Ammon's horn (tissue), 1 donor: ENCODE measurements at places on chromosomes 2 and 18.

DNA sequence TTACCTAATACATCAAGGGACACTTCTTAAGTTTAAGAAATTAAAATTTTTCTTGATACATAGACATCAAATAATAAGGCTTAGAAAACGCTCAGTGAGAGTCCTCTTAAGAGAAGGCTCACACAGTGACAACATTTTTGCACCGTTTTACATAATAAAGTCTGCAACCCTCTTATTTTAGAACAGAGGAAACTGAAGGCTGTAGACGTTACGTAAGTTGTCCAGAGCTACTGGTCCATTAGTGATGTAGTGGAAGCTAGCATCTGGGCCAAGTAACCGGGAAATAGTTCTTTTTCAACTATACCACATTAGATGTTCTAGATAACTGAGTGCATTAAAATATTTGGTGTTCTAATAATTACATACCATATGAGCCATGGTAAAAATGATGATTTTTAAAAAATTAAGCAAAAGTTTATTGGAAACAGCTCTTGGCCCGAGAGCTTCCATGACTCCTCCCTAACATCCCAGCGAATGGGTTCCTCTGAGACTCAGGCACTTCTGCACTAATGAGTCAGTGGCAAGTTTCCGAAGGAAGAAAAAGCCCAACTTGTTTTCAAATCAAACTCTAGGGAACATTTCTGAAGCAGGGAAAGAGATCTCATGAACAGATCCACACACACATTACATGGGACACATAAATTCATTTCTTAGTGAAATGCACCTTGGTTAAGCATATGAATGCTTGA, 232.6 kb upstream of the PXDN start:
- DNase-seq, result no peak

- DNase-seq, result no peak
Observed at GRCh38 chr2:187422282-187422681, 25.8 kb downstream of the CALCRL start.

DNA sequence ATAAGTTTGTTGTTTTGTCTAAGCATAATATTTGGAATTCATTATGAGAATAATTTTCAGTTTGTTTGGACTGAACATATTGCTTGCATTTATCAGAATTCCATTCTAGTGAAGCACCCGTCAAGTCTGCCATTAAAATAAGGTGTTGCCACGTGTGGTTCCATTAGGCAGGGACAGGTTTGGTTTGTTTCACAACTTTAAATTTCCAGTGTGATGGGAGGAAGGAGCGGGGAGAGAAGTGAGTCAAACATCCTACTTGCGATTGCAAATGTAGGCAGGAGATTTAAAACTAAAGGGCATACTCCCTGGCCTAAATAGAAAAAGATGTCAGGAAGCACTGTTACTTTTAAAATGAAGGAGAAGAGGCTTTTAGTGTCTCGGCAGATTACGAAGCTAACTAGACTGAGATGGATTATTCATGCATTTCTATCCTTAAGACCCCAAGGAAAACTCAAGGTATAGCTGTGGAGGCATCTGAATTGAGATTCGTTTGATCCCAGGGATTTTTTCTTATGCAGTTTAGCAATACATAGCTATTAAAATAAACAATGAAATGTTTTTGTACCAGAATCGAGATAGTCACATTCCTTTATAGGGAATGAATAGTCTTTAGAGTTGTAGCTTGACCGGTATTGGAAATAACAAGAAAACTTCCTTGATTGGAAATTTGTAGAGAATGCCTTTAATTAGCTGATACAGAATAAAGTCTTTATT, 19.8 kb downstream of the GRHL1 start:
- no peak for DNase-seq

DNA sequence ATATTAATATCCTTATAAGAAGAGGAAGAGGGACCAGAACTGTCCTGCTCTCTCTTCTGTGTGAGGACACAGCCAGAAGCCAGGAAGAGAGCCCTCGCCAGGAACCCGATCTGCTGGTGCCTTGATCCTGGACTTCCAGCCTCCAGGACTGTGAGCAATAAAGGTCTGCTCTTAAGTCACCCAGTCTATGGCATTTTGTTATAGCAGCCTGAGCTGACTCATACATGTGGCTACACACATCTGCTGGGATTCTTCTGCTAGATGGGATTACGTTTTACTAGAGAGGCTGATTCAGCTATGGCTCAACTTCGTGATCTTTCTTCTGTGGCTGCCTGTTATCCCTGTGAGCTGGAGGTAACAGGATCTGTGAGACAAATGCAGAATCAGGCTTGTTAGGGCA, 29.6 kb downstream of the ARL4C start:
- no peak for DNase-seq

- DNase-seq, result no peak
Observed at GRCh38 chr18:61572871-61573270, 239.6 kb downstream of the CDH20 start.

DNA sequence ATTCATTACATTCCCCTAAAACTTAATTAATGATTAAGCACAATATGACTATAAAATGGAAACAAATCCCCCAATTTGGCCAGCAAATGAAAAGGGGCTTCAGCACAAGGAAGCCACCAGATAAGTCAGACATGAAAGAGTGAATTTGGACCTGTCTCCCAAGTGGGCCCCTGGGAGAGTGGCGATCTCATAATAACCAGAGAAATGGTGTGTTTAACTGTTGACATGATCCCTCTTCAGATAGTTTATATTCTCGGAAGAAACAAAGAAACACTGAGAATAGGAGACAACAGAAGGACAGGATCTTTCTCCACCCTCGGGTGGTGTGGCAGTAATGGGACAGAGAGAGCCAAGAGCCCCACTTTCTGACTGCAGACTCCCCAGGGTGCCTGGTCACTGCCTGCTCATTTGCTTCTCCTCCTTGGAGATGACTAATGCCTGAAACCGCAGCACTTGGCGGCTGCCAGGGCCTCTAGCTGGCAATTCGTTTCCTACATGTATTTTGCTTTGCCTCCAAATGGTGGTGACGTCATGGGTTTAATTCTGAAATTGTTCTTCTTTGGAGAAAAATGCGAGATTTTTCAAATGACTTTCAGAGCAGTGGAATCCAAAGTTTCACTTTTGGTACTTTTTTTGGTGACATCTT, 46.4 kb upstream of the SPP2 start:
- no peak for DNase-seq

GRCh38 chr18:62412231-62412979, 87.3 kb downstream of the TNFRSF11A start:
- no peak for DNase-seq

DNA sequence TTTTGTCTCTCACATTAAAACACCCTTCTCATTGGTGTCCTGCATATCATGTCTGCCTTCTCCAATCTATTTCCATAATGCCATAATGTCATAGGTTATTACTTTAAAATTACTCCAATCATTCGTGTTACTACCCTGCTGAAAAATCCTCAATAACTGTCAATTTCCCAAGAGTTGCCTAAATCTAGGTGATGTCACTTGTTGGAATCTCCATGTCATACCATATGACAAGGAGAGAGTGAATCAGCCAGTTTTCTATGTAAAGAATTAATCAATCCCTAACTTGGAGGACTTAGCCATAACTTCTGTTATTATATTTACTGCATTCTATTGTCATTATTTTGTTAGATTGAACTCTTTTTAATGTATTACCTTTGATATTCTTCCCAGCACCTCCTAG, 62.5 kb downstream of the PHLPP1 start:
- no peak for DNase-seq

GRCh38 chr2:43102366-43103092, 123.9 kb downstream of the ZFP36L2 start:
- peak; percentile 54 for DNase-seq

DNA sequence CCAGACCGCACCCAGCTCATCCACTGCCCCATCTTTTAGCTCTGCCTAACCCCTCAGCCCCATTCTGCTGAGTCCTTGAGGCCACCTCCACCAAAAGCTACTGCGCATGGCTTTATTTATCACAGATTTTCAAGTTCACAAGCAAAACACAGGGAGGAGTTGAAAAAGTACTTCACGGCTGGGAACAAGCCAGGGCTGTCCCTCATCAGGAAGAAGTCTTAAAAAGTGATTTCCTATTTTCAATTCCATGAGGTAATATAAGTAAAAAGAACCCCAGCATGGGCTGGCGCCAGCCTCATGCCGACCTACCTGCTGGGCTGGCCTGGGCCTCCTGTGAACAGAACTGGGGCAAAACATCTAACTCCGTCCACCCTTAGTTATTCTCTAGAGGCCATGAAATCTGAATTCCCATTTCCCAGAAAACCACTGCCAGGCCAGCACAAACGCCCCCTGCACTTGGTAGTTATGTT, 69.0 kb downstream of the POLR1A start:
- no peak for DNase-seq

- DNase-seq, result no peak
Observed at GRCh38 chr2:9837451-9837850, 5.8 kb upstream of the TAF1B start.

DNA sequence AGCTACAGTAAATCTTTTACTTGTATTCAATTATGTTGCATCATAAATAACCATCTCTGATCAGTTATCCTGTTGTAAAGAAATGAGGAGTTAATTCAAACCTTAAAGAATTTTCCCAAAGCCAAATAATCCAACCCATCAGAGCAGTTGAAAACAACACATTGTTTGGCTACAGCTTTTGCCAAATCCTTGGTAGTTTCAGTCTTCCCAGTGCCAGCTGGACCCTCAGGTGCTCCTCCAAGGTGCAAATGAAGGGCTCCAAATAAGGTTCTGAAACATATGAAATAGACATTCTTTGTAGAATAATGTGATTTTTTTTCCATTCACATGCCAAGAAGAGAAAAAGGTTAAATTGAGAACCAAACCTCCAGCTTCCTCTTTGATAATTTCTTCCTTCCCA, 158.7 kb downstream of the DNAH7 start:
- DNase-seq, result no peak

- DNase-seq, result peak; percentile 39
Observed at GRCh38 chr2:111994042-111994441, 61.0 kb upstream of the TMEM87B start.

- no peak for DNase-seq
Observed at GRCh38 chr2:77807531-77808215, 285.5 kb upstream of the LRRTM4 start.

DNA sequence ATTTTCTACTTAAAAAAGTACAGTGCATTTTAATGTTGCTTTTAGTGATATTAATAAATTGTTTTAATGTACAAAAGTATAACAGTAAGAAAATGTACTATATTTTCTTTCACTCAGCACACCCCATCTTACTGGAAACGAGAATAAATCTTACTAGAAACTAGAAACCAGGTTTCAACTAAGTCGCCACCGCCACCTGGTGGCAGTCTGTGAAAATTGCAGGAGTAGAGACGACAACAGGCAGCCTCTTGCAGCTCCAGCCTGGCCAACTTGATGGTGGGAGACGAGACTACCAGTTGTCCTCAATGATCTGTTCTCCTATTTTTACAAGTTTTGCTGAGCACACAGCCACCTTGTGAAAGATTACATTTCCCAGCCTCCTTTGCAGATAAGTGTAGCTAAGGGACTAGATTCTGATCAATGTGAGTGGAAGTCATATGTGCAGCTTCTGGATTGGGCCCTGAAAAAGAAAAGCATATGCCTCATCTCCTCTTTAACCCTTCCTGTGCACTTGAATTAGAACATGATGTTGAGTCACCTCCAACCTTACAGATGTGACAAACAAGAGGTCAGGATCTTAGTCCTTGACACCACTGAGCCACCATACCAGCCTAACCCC, 8.7 kb downstream of the OTOF start:
- DNase-seq, result no peak

DNA sequence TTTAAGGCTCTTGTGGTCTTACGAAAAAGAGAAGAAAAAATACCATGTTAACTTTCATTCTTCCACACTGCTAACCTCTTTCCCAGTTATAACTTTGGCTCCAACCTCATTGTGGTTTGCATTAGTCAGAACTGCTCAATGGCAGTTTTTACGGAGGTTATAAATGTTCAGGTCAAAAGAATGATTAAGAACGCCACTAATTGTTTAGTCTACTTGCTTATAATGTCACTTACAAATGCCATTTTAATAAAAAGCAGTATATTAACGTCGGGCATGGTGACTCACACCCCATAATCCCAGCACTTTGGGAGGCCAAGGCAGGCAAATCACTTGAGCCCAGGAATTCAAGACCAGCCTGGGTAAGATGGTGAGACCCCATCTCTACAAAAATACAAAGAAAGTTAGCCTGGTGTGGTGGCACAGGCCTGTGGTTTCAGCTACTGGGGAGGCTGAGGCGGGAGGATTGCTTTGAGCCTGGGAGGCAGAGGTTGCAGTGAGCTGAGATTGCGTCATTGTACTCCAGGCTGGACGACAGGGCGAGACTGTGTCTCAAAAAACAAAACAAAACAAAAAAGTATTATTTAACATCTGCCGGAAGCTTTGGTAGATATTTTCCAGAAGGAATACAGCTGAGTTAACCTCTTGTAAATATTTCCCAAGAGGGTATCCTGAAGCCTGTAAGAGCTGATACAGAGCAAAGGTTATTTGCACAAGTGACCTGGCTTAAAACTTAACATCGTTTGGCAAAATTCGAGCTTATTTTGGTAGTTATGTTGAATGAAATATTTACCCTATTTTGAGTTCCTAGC, 5.1 kb downstream of the AGPS start:
- DNase-seq, result no peak

- no peak for DNase-seq
Observed at GRCh38 chr2:120454654-120455385, 108.9 kb downstream of the INHBB start.

DNA sequence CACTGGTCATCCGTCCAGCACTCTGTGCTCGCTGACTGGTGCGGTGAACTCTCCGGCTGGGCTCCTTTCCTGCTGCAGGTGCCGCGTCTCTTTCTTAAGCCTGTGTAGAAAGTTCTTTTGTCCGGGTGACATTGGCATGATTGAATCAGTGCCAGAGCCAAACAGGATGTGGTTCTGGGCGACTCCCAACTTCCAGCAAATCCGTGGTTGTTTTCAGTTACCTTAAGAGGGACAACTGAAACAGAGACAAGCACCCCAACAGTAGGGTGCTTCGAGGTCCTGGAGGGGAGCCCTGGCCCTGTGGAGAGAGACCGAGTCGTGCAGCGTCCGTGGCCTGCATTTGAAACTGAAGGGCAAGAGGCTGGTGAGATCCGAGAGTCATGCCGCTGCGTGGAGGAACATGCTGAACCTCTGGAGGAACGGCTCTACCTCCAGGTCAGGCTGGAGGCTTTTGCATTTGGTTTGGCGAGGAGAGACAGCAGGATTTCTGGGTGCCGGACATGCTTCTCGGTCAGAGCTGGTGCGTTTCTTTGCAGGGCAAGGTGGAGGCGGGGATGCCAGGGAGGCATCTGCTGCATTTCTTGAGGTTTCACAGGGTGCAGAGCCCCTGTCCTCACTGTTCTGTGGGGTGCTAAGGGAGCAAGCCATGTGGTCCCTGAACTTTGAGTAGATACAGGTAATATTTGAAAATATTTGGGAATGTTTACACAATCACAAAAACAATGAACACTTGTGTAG, 26.8 kb downstream of the SH3BP4 start:
- DNase-seq, result no peak

DNA sequence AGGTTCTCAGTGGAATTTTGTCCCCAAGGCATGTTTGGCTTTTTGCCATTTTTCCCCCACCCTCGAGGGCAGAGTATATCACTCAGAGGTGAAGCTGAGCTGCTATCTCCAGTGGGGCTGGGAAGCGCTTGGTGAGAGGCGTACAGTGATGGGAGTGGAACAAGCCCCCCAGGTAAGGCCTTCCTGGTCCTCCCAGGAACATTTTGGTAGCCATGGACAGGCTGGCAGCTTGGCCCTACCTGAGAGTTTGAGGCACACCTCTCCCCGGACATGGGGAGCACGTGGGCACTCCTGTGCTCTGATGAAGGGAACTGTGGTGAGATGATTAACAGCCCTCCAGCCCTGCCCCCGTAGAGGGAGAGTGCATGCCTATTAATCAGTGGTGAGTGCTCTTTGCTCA, 99.3 kb downstream of the C1QL2 start:
- DNase-seq, result no peak

GRCh38 chr18:11004951-11005350, 144.4 kb downstream of the PIEZO2 start:
- no peak for DNase-seq
